Right renal pelvis (tissue), 4 donors: ENCODE measurements at places on chromosomes 4 and X.

- no peak for DNase-seq
Measured at GRCh38 chr4:87270144-87270543, 49.7 kb upstream of the KLHL8 start.

DNA sequence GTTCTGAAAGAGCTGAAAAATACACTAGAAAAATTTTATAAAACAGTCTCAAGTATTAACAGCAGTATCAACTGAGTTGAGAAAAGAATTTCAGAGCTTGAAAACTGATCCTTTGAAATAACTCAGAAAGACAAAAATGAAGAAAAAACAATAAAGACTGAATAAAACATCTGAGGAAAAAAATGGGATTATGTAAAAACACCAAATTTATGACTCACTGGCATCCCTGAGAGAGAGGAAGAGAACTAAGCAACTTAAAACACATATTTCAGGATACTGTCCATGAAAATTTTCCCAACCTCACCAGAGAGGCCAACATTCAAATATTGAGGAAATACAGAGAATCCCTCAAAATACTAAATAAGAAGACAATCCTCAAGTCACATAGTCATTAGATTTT, 22.9 kb downstream of the PABPC4L start:
- no peak for DNase-seq

DNA sequence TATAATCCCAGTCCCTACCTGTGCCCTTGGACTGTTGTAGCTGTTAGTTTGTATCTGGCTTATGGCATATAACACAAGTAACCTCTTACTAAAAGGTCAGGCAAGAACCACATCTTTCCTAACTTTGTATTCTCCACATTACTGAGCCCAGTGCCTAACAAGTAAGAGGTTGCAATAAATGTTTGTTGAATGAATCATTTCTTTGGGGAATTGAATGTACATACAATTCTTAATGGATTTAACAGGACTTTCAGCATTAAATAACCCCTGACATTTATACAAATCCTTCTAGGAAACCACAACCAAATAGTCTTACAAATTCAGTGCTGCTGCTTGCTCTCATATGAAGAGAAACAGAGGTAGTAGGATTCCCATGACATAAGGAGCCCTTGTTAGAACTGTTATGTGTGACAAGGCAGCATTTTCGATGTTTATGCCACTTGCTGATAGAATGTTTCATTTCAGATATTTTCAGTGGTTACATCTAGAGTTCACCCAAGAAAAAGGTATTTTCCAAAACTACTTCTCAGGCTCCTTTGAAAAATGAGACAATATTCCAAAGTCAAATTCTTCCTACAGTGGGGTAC, 62.0 kb downstream of the MBNL3 start:
- DNase-seq: no peak

GRCh38 chr4:128835498-128836222, 26.2 kb downstream of the JADE1 start:
- no peak for DNase-seq

GRCh38 chrX:17802756-17803155, 58.3 kb downstream of the RAI2 start:
- no peak for DNase-seq

GRCh38 chrX:13121020-13121555, 76.7 kb upstream of the FAM9C start:
- no peak for DNase-seq

DNA sequence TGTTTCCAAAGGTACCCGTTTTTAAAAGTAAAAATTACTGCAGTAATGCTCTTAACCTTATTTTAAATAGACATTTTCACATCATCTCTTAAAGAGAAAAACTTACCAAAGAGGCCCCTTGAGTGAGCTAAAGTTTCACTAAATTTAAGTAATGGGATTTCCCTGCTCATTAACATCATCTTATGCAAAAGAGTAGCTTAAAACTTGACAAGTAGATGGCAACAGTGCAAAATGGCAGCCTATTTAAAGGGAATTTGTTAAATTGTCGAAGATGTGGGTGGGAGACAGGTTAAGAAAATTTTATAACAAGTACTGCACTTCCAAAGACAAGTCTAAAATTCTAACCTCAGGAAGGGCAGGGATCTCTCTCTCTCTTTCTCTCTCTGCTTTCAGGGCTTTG, 271.7 kb upstream of the LDB2 start:
- no peak for DNase-seq

DNA sequence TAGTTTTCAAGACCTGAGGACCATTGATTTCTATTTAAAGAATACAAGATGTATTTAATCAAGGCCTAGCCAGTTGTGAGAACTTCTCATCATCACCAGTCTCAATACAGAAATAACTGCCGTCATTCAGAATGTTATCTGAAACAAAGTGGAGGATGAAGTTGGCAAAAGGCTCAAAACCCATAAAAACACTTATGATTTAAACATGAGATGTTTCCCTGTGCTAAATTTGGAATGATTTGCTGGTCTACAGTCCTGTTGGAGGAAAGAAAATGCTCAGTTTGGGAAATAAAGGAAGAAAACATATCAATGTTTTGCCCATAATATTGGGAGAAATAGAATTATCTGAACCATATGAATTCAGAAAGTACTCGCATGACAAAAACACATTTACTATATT, 192.2 kb downstream of the ADGRA3 start:
- DNase-seq: no peak

GRCh38 chr4:10144966-10145365, 28.4 kb upstream of the WDR1 start:
- DNase-seq: no peak

- no peak for DNase-seq
Measured at GRCh38 chrX:17836830-17837229, 24.3 kb downstream of the RAI2 start.

DNA sequence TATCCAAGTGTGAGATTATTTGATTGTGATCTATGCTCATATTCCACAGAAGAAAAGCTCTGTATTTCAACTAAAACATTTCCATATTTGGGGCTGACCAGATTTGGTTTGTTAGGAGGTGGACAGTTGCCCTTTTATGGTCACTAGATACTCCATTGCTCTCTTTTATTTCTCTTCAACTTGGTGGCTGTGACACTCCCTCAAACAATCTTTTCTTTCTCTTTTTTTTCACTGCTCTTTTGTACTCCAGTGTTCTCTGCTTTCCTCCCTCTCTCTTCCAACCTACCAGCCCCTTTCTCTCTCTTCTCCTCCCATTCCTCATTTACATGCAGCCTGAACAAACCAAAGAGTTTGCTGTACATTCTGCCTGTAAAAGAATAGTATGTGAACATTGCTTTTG, 48.8 kb downstream of the RBPJ start:
- DNase-seq: no peak

GRCh38 chr4:189664693-189665250, 275.9 kb upstream of the FRG1 start:
- no peak for DNase-seq

- DNase-seq: no peak
Measured at GRCh38 chr4:23268072-23268771, 575.5 kb downstream of the GBA3 start.

GRCh38 chrX:67159437-67159836, 384.4 kb upstream of the AR start:
- DNase-seq: no peak

DNA sequence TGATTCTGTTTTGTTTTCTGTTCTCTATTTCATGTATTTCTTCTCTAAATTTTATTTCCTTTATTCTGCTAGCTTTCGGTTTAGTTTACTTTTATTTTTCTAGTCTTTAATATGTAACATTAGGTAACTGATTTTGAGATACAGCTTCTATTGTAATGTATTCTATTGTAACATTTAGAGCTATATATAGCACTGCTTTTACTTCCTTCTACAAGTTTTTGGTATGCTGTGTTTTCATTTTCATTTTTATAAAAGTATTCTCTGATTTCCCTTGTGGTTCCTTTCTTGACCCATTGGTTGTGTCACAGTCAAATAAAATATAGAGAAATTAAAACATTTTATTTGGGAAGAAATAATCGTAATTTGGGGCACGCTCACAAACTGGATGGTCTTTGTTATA, 13.9 kb upstream of the CT47A1 start:
- no peak for DNase-seq

DNA sequence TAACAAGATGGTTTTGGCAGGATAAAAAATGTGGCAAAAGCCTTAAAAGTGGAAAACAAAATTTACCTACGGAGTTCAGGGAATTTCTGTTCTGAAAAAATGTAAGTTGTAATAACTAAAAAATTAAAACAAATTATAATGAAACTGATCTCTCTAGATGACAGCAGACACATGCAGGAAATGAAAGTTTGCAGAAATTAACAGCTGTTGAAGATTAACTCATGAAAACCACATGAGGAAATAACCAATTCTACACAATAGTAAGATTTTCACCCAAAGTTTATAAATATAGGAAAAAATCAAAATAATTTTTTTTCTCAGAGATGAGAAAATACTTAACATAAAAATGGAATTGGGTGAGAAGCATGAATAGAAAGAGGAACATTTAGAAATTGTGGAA, 47.5 kb upstream of the UGT2B15 start:
- no peak for DNase-seq

DNA sequence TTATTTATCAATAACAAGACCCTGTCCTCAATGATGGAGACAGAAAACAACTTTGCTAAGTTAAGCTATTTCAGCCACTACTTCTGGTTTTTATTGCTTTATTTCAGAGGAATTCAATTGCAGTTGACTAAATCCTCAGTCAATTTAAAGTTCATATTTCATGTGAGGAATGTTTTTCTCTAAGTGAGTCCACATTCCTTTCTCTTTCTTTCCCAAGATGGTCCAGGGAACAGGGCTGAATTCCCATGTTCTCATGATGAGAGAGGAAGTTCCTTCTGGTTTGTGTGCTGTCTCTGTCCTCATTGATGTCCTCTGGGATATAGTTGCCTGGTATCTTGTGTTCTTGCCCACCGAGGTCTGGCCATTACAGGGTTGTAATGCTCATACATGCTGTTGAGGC, 117.2 kb downstream of the SLIT2 start:
- DNase-seq: no peak

DNA sequence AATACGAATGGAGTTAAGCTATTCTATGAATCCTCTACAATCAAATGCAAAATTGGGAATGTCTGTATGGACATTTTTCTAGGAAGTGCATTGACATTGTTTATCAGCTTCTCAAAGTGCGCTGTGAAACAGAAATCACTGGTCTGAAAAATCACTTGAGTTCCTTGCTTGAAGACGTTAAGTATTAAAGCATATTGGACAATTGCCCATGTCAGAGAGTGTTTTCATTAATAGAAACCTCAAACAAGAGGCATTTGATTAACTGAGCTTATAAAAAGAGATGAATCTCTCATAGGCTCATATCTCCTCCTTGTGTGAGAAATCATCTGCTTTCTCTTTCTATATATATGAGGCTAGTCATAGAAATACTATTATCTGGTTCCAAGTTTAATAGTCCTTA, 692.1 kb upstream of the POU3F4 start:
- DNase-seq: no peak
